NCI-H1417 (cell line): ENCODE measurements at places on chromosomes 1 and 21.

DNA sequence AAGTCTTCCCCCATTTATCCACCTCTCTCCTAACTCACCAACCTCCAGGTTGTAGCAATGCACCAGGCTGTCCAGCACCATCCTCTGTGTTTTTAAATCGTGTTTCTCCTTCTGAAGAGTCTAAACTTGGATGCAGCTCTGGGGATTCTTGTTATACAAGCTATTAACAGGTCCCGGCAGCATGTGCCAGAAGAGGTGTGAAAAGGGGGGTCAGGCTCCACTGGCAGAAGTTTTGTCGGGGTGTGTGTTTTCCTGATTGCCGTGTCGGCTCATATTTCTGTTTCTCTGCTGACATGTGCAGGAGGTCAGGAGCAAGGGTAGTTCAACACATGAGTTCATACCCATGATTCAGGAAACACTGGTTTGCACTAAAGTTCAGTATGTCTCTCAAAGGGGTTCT, 658.6 kb upstream of the CAMK1G start:
- no peak for DNase-seq

DNA sequence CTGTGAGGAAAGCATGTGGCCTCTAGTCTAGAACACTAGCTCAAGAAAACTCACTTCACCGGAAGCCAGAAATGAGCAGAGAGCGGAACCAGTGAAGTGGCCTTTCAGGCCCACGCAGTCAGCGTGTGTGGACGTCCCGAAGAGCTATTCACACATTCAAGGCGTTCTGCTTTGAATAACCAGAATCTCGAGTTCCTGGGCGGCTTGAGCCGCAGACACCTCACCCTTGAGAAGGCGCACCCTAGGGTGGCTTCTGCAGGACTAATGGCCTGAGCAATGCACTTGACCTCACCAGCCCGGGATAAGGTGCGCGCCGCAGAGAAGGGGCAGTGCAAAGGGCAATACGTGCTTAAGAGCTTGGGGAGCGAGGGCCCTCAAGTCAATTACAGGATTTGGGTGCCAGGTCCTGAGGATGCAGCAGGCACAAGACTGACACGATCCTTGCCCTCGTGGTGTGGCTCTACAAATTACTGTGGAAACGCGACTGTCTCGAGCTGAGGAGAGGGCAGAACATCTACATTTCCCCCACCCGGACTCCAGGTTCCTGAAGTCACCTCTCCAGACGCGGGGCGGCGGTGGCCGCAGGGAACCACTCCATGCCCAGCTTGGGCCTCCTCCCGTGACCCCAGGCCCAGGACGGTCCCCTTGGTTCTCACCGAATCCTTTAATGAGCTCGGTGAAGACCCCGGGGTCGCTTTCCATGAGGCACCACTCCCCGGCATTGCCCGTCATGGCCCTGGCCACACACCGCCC, 455 bp downstream of the UCHL5 start:
- peak; percentile 64 for DNase-seq

GRCh38 chr1:11795238-11795890, 10.4 kb downstream of the MTHFR start:
- DNase-seq: no peak

DNA sequence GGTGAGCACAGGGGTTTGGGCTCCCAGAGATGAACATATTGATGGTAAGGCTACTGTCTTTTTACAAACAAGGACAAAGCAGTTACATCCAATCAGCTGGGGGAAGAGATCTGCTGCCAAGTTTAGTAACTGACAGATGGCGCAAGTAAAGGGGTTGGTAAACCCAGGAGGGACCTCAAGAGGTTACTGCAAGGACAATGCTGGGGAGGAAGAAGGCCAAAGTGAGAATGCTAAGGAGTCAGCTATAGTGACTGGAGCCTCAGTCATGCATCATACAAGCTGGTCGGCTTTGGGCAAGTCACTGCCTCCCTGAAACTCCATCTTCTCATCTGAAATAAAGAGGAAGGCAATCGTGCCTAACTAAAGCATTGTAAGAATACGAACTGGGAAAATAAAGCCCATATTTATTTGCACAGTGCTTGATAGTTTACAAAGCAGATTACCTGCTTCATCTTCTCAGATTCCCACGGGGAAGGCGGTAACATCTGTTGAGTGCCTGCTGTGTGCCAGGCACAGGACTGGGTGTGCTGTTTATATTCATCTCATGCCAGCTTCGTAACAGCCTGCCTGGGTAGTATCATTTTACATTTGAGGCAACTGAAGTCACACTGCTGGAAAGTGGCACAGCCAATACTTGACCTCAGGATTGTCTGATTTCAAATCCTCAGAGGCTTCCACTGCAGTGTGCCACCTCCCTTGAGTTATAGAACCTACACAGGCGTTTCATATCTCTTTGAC, 114.8 kb downstream of the BEND5 start:
- no peak for DNase-seq

- no peak for DNase-seq
Observed at GRCh38 chr1:229023651-229024300, 247.1 kb upstream of the RAB4A start.

DNA sequence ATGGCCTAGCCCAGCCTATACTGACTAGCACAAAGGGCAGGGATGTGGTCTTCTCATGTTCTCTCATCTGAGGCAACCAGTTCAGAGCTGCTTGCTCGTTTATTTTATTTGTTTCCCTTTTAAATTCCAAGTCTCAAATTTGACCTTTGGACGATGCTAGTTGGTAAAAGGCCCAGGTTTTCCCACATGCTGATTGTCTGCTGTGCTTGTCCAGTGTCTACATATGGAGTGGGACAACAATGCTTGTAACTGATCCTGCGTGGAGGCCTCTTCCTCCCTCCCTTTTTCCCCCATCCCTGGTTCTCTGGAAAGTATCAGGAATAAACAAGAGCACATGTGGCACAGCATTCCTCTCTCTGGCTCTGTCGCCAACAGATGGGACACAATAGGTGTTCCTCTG, 34.0 kb upstream of the BEND5 start:
- DNase-seq: no peak

DNA sequence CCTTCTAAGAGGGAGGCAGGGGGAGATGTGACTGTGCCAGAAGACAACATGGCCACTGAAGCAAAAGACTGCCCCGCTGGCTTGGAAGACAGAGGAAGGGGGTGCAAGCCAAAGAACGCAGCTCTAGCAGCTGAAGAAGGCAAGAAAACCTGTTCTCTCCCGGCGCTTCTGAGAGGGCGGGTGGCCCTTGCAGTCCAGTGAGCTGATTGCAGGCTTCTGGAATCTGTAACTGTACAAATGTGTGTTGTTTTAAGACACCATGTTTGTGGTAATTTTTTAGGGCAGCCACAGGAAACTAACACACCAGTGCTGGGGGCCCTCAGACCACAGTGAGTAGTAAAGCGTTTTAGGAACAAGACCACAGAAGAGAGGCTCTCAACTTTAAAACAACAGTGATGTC, 47.0 kb downstream of the CD46 start:
- DNase-seq: no peak

GRCh38 chr1:32372149-32372756, 9.9 kb downstream of the TSSK3 start:
- DNase-seq: no peak
